Activated T-helper 2 cell treated with anti-CD3 and anti-CD28 coated beads, Interferon-gamma antibody, Interleukin-2, Interleukin-4, amounts not matched to agents 10 μg/mL and 5 μg/mL and 100 μg/mL, durations not matched to agents 14 hours and 24 hours and 36 hours (primary cell): ENCODE measurements at places on chromosomes 16 and 17. TPM values are rescaled to one million over a fixed set of nuclear protein-coding genes. Genes with fewer than 3 reads are reported as not detected.

Gene CCL1
- 88.1 and 98.4 TPM in 2 replicates for total RNA-seq

Gene CAMTA2
- 90.2 and 92.3 TPM in 2 replicates for total RNA-seq

Gene ZCCHC14
- 7.4 and 8.0 TPM in 2 replicates for total RNA-seq

Gene RSAD1
- total RNA-seq: 56.8 and 59.0 TPM in 2 replicates

Gene GAS2L2
- not detected in 2 replicates for total RNA-seq

DNA sequence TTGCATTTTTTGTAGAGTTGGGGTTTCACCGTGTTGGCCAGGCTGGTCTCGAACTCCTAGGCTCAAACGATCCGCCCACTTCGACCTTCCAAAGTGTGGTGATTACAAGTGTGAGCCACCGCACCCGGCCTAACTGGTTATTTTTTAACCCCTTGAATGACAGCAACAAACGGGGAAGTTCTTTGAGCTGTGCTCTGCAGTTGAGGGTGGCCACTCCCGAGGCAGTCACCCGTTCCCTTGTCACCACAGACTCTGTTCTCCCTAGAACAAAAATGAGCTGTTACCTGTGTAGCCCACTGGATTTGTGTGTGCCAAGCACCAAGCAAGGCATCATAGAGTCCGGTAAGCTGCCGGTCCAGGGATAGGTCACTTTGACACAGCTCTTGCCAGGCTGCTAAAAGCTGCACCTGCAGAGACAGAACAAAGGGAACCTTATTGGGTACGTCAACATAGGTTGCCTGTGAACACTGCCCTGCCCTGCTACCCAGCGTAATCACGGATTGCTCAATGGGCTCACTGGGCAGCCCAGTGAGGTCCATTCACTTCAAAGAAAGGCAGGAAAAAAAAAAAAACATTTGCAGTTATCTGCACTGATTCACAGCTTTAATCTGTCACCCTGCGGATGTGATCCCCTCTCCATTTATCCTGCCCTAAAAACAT is 19.6 kb downstream of the COG7 start:
- peaks cover 21% of the 10 kb centered on the region for H3K36me3 ChIP-seq
- no peaks in the 10 kb centered on the region for H3K27me3 ChIP-seq
- H3K4me3 ChIP-seq: no peak overlapping the region
- DNase-seq: no peak

GRCh38 chr17:63626551-63627180 is 4.4 kb downstream of the MAP3K3 start:
- H3K4me1 ChIP-seq: peaks cover 25% of the 10 kb centered on the region
- H3K4me3 ChIP-seq: no peak overlapping the region
- H3K27me3 ChIP-seq: no peaks in the 10 kb centered on the region
- no peak for DNase-seq
- H3K27ac ChIP-seq: no peak overlapping the region

DNA sequence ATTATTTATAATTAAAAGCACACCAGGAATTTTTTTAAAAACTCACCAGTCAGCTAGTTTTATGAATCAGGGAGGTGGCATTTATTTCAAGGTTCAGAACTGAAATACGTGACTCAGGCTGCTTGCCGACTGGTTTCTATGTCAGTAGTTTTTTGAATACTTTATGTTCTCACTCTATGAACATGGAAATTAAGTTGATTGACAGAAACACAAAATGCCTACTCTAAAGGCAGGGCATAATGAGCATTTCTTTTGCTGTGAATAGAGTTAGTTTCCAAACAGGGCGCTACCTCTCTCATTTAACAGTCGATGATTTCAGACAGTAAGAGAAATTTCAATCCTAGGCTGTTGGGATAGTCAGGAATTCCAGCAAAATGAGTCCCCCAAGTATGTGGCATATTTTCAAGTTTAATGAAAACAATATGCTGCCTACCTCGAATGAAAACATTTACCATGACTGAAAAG is 6.7 kb downstream of the HS3ST3B1 start:
- H3K4me1 ChIP-seq: peaks cover 54% of the 10 kb centered on the region
- no peak overlapping the region for H3K27ac ChIP-seq
- DNase-seq: no peak
- peak overlapping the region; percentile 45 for H3K4me3 ChIP-seq
- H3K27me3 ChIP-seq: no peaks in the 10 kb centered on the region
- peaks cover 62% of the 10 kb centered on the region for H3K36me3 ChIP-seq

DNA sequence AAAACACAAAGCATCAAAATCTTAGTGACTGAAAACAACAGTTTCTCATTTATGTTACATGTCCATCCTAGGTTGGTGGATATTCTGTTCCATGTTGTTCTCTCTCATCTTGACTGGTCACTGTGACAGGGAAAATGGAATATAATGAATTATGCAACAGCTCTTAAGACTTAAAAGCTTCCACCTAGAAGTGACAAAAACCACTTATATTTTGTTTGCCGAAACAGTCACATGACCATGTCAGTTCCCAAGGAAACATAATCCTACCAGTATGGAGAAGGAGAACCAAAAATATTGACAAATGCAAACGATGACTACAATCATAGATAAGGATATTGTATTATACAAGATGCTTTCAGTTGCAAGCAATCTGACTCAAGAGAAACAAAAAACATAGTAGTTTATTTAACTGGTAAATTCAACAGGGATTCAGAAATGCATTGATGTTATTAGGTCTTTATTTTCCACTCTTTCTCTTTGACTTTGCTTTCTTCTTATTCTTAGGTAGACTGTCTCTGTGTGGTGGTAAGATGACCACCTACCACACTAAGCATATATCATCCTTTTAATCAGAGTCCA is 103.8 kb downstream of the SSH2 start:
- H3K36me3 ChIP-seq: no peaks in the 10 kb centered on the region
- no peak overlapping the region for H3K4me3 ChIP-seq
- H3K27me3 ChIP-seq: no peaks in the 10 kb centered on the region
- no peak overlapping the region for H3K27ac ChIP-seq

DNA sequence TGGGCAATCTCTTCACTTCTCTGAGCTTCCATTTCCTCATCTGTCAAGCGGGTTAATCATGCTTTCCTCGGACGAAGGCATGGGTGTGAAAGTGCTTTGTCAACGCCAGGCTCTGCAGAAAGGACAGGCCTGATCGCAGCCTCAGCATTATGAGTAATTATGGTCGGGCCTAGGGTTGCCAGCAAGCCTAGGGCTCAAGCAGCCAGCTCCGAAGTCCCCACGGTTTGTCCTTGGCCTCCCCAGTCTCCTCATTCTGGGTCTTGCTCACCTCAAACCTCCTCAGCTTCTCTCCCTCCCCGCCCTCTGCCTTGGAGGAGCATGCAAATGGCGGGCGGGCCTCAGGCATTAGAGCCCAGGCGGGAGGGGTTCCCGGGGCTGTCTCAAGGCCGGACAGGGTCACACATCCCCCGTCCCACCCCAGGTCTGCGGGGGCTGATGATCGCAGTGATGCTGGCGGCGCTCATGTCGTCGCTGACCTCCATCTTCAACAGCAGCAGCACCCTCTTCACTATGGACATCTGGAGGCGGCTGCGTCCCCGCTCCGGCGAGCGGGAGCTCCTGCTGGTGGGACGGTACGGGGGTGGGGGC is 10.2 kb upstream of the FAM83G start:
- no peaks in the 10 kb centered on the region for H3K4me1 ChIP-seq
- H3K4me3 ChIP-seq: no peak overlapping the region
- H3K27ac ChIP-seq: no peak overlapping the region
- H3K36me3 ChIP-seq: peaks cover 2% of the 10 kb centered on the region

DNA sequence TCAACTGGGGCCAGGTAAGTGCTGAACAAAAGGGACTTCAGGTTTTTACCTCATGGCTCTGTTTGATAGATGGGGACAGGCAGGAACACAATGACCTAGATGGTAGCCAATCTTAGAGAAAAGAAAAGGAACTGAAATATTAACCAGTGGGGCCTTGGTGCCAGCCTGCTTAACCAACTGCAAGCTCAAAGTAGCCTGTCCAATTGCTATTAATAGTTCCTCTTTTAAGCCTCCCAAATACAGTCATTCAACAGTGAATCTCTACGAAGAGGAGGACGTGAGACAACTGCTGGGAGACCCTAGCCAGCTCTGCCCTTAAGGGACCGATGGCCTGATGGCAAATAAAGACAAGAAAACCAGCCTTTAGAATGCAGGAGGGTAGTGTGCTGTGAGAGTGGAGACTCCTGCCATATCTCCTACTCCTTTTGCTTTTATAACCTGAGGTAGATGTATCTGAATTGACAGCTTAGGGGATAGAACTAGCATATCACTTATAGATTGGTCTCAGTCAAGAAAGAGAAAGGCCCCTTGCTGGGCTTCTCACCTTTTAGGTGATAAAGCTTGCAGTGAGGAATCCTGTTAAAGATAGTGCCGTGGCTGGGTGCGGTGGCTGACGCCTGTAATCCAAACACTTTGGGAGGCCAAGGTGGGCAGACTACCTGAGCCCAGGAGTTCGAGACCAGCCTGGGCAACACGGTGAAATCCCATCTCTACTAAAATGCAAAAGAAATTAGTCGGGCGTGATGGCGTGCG is 28.3 kb downstream of the ARSG start:
- H3K36me3 ChIP-seq: peaks cover 5% of the 10 kb centered on the region
- H3K4me1 ChIP-seq: peaks cover 25% of the 10 kb centered on the region
- H3K27ac ChIP-seq: no peak overlapping the region
- H3K27me3 ChIP-seq: no peaks in the 10 kb centered on the region
- no peak overlapping the region for H3K4me3 ChIP-seq
- no peak for DNase-seq

GRCh38 chr16:1929105-1929504 is 10.9 kb upstream of the HS3ST6 start:
- H3K27ac ChIP-seq: peak overlapping the region; percentile 55
- no peak for DNase-seq
- H3K4me1 ChIP-seq: peaks cover 2% of the 10 kb centered on the region
- H3K36me3 ChIP-seq: no peaks in the 10 kb centered on the region

GRCh38 chr16:22380529-22380928 is 6.1 kb upstream of the CDR2 start:
- H3K4me3 ChIP-seq: no peak overlapping the region
- no peak for DNase-seq
- H3K36me3 ChIP-seq: peaks cover 5% of the 10 kb centered on the region
- peaks cover 11% of the 10 kb centered on the region for H3K4me1 ChIP-seq
- no peak overlapping the region for H3K27ac ChIP-seq

DNA sequence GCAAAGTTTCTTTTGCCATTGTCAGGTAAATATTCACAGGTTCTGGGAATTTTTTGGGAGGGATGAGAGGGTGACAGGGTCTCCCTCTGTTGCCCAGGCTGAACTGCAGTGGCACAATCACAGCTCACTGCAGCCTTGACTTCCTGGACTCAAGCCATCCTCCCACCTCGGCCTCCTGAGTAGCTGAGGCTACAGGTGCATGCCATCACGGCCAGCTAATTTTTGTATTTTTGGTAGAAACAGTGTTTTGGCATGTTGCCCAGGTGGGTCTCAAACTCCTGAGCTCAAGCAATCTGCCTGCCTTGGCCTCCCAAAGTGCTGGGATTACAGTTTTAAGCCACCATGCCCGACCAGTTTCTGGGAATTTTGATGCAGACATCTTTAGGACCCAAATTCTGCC is 53.0 kb downstream of the IQCK start:
- H3K27me3 ChIP-seq: peaks cover 3% of the 10 kb centered on the region
- no peaks in the 10 kb centered on the region for H3K36me3 ChIP-seq

GRCh38 chr16:70493802-70494201 is 29.6 kb downstream of the COG4 start:
- peak overlapping the region; percentile 44 for H3K27ac ChIP-seq
- H3K36me3 ChIP-seq: peaks cover 52% of the 10 kb centered on the region
- no peak for DNase-seq
- H3K4me1 ChIP-seq: peaks cover 13% of the 10 kb centered on the region
- H3K27me3 ChIP-seq: no peaks in the 10 kb centered on the region

DNA sequence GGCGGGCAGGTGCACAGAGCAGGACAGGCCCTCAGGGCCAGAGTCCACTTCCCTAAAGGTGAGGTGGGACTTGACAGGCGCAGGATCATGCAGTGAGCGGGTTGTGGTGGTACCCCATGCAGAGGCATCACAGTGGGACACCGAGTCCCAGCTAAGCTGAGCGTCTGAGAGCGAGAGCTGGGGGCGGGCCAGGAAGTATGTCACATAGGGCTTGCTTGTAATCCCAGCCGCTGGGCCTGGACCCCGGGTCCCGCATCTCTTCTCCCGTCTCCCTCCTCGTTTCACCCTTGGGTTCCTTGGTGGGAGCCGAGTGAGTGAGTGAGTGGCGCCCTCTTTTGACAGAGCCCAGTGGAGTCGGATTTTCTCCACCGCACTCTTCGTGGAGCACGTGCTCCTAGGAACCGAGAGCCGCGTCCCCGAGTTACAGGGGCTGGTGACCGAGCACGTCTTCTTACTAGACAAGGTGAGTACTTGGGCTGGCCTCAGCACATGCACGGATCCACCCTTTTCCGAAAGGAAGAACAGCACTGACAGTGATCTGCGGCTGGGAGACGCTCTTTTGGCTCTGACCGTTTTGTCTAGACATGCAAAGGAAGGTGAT is 50.8 kb upstream of the ENDOV start:
- no peaks in the 10 kb centered on the region for H3K27me3 ChIP-seq
- H3K4me1 ChIP-seq: no peaks in the 10 kb centered on the region
- H3K27ac ChIP-seq: no peak overlapping the region

DNA sequence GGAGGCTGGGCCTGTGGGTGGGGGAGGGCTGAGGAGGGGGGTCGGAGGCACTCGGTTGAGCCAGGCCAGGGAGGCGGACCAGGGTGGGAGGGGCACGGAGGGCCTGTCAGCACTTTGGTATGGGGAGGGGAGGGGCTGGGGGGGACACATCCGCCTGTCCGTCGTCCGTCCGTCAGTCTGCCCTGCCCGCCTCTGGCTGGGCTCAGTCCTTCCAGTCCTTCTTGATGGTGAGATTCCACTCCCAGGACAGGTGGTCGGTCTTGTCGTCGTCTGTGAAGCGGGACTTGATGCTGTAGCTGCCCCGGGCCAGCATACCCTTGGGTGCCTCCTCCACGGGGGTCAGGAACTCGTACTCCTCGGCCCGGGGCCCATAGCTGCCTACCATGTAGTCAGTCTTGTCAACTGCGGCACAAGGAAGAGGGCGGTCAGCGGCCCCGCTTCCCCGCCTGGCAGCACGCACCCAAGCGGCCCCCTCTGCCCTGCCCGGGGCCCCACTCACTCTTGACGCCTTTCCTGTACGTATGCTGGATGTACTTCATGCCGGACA is 2.4 kb downstream of the ARHGDIA start:
- no peaks in the 10 kb centered on the region for H3K27me3 ChIP-seq
- peak overlapping the region; percentile 89 for H3K4me3 ChIP-seq
- H3K36me3 ChIP-seq: peaks cover 51% of the 10 kb centered on the region
- no peak for DNase-seq
